AG04450 (cell line): ENCODE measurements at places on chromosomes 4 and X. TPM values are rescaled to one million over a fixed set of nuclear protein-coding genes. Genes with fewer than 3 reads are reported as not detected.

Gene FGF16
- polyA plus RNA-seq = not detected in 2 replicates

Gene CLDN22
- polyA plus RNA-seq = not detected in 2 replicates

Gene NXF3
- not detected in 2 replicates for polyA plus RNA-seq

Gene TRIM61
- 2.2 and 2.4 TPM in 2 replicates for polyA plus RNA-seq

Gene NOX1
- not detected in 2 replicates for polyA plus RNA-seq

Gene FAM9B
- polyA plus RNA-seq = not detected in 2 replicates

Gene PGAM4
- 0.40 and 0.47 TPM in 2 replicates for polyA plus RNA-seq

Gene AFM
- polyA plus RNA-seq = not detected in 2 replicates

Gene SYN1
- polyA plus RNA-seq = 0.24 and 0.37 TPM in 2 replicates

Gene SUPT20HL2
- polyA plus RNA-seq = not detected in 2 replicates

Gene PCYT1B
- 0.09 and 0.10 TPM in 2 replicates for polyA plus RNA-seq

Gene NLGN4X
- not detected in 2 replicates for polyA plus RNA-seq

Gene CCNB3
- polyA plus RNA-seq = 0.05 and 0.07 TPM in 2 replicates
